Umbilical cord (tissue), 2 donors: ENCODE measurements at places on chromosomes 3 and 15.

DNA sequence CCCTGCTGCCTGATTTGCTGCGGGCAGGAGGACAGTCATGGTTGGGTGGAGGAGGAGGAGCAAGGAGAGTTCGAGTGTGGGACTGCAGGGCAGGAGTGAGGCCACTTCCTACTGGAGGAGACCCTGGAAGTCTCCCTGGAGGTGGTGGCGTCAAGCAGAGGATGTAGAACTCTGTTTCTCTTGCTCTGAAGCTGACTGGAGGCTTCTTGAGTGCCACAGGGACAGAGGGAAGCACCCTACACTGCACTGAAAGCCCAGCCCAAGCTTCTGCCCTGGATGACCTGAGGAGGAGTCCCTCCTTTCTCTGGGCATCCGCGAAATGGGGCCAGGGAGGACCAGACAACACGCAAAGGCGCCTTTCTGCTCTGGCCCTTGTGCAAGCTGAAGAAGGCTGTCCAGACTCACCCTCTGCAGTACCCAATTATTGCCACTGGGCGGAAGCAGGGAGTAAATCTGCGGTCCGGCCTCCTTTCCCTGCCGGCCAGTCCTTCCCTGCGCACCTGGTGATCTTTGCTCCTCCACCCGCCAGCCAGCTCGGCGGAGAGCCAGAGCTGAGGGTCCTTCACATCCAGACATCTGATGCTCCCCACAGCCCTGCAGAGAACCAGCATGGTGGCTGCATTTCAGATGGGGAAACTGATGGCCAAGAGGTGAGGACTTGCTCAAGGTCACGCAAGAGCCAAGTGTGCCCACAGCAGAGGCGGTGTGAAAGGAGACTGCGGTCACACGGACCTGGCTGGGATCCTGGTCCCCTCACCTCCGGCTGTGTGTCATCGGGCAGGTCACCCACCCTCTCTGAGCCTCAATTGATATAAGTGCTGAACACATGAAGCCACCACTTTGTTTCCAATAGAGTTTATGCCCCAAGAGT, 207.1 kb downstream of the TBC1D2B start:
- DNase-seq = peak; percentile 63

DNA sequence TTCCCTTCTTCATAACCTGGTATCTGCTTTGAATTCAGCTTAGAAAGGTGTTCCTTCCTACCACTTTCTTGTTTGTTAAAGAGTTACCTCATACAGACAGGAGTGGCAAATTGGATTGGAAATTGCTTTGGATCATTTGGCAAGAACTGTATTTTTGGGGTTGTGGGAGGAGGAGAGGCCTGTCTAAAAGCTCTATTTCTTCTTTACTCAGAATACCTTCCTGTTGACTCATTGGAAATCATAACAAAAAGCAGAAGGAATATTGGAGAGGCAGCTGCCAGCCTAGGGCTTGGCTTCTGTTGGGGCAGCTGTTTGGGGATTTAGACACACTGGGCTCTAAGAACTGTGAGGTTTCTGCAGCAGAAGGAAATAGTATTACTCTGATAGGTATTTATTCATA, 14.2 kb downstream of the IQGAP1 start:
- DNase-seq = peak; percentile 87

GRCh38 chr15:77566092-77566491, 66.6 kb downstream of the LINGO1 start:
- DNase-seq = no peak

- no peak for DNase-seq
These were observed 13.1 kb downstream of the RSL24D1 start for GRCh38 chr15:55183679-55184078.

DNA sequence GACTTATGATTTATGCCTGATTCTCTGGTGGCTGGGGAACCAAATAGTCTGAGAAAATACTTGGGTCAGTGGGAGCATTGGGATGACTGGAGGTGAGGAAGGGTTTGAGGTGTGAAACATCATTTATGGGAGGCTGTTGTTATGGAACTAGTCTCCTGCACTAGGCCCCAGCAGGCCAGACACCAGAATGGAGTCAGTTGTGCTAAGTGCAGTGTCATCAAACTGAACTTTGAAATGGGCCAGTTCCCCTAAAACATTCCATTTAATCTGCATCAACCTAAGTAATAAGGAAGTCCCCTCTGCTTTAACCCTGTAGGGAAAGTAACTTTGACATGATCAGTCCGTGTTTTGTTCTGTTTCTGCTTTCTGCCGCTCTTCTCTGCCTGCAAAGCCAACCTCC, 44.9 kb upstream of the KLHL25 start:
- DNase-seq = no peak
